ENCODE measurements at places on chromosomes 4 and X. TPM values are rescaled to one million over a fixed set of nuclear protein-coding genes. Genes with fewer than 3 reads are reported as not detected.

TEX11 gene
- total RNA-seq, result 0.75 TPM

HERC3 gene
- total RNA-seq, result 4.4 TPM

XKRX gene
- 0.99 TPM for total RNA-seq

WNK3 gene
- 67.9 TPM for total RNA-seq

UGT2B10 gene
- total RNA-seq, result not detected

IL9R gene
- 0.62 TPM for total RNA-seq

- H3K4me3 ChIP-seq, result no peak overlapping the region
- no peaks in the 10 kb centered on the region for H3K36me3 ChIP-seq
- DNase-seq, result no peak
- no peaks in the 10 kb centered on the region for H3K4me1 ChIP-seq
These were observed 139.7 kb downstream of the PRSS12 start for GRCh38 chr4:118213101-118213500.

DNA sequence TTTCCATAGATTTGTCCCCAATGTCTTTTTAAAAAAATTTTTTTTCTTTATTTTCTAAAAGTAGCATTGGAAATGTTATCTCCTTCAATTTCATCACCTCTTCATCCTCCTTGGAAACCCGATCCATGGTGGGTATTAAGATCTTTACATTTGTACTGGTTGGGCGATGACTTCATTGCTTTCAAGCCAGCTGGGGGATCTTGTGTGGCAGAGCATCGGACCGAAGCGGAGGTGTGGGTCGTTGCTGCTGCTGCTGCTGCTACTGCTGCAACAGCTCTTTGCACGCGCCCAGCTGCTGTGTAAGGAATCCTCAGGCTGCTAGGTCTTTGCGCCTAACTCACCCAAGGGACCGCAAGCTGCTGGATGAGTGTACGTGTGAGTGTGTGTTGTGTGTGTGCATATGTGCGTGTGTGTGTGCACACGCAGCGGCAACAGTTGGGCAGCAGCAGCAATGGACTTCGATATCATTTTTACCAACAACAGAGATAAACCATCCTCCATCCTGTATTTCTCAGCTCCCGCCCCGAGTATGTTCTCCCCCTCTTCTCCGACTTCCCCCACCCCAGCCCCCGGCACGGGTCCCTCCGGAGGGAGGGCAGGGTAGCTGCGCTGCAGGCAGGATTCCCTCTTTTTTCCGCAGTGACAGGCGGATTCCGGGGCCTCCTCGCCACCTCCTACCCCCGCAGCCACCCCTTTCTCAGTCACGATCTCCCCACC is 768 bp upstream of the CDKL5 start:
- no peak for DNase-seq
- no peaks in the 10 kb centered on the region for H3K4me1 ChIP-seq
- no peak overlapping the region for H3K27ac ChIP-seq

GRCh38 chrX:27254656-27255055 is 208.5 kb downstream of the PPP4R3C start:
- H3K27ac ChIP-seq, result no peak overlapping the region
- no peak for DNase-seq
- no peaks in the 10 kb centered on the region for H3K27me3 ChIP-seq

- no peak overlapping the region for H3K27ac ChIP-seq
- DNase-seq, result peak; percentile 55
- no peaks in the 10 kb centered on the region for H3K36me3 ChIP-seq
- no peaks in the 10 kb centered on the region for H3K4me1 ChIP-seq
- H3K4me3 ChIP-seq, result no peak overlapping the region
- H3K27me3 ChIP-seq, result peaks cover 1% of the 10 kb centered on the region
These were observed 8.5 kb upstream of the GRIA3 start for GRCh38 chrX:123175366-123176122.

GRCh38 chr4:123984886-123985285 is 588.3 kb downstream of the SPRY1 start:
- no peaks in the 10 kb centered on the region for H3K36me3 ChIP-seq
- H3K27ac ChIP-seq, result no peak overlapping the region
- no peak overlapping the region for H3K4me3 ChIP-seq
- no peak for DNase-seq
- no peaks in the 10 kb centered on the region for H3K27me3 ChIP-seq

DNA sequence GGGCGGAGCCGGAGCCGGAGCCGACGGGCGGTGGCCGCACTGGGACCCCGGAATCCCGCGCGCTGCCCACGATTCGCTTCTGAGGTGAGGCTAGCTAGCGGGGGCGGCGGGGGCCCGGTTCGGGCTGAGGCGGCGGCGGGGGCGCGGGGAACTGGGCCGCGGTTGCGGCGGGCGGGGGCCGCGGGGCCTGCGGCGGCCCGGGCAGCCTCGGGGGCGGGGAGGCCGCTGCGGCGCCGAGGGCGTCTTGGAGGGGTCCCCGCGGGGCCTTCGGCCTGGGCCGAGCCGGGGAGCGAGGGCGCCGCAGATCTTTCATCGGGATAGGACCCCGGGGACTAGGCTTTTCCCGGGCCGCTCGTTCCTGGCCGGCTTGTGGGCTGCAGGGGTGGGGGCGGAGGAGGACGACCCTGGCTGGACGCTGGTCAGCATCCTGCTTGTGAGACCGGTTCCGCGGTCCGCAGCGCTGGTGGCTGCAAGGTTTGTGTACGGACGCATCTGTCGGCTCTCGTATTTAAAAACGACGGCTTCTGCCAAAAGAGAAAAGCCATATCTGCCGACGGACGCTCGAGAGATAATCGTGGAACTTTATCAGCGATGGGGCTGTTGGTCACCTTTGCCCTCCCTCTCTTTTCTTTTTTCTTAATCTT is 419 bp downstream of the ADD1 start:
- peak; percentile 78 for DNase-seq
- peak overlapping the region; percentile 100 for H3K4me3 ChIP-seq
- H3K27ac ChIP-seq, result peak overlapping the region; percentile 47
- peaks cover 2% of the 10 kb centered on the region for H3K4me1 ChIP-seq

DNA sequence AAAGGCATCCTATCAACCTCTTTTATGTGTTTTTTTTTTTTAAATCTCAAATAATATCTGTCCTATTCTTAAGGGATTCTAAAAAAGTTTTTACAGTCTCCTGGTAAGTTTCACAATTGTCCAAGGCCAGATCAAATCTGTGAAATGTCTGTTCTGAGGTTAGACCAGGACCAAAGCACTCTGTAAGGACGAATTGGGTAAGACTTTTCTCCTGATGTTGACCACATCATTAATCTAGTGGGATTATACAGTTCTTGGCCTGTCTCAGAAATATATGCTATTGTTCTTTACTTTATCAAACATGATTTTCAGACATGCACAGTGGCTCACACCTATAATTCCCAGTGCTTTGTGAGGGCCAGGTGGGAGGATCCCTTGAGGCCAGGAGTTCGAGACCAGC is 45.8 kb upstream of the TMEM131L start:
- H3K4me1 ChIP-seq, result no peaks in the 10 kb centered on the region
- no peaks in the 10 kb centered on the region for H3K36me3 ChIP-seq
- H3K4me3 ChIP-seq, result no peak overlapping the region
- no peaks in the 10 kb centered on the region for H3K27me3 ChIP-seq

DNA sequence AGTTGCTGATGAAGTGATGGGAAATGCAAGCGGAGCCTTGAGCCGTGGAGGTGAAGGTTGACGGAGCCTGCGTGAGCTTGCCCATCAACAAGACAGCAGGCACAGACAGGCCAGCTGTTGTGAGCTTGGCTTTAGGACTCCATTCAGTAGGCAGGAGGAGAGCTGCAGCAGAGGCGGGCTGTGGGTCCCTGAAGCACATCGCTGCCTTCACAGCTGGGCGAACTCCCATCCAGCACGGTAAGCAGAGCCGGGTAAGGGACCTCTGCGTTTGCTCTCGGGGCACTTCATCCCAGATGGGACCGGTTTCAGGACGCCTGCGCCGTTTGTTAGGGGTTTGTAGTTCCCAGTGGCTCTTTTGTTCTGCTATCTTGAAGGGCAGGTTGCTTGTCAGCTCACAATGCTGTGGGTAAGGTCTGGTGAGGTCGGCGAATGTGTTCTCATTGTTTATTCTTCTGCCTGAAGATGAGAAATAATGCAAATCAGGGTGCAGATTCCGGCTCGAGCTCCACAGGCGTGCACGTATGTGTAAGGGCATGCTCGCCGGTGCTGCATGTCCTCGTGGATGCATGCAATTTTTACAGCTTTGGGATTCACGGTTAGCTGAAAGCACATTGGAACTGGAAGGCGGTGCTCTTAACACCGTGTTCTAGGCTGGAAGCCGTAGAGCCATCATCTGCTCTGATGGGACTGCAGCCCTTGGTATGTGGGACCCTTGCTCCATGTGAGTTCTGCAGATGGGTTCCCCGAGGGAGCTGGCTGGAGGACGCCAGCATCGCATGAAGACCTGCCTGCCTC is 54.6 kb upstream of the CLDN34 start:
- H3K4me3 ChIP-seq, result no peak overlapping the region
- no peaks in the 10 kb centered on the region for H3K4me1 ChIP-seq
- no peaks in the 10 kb centered on the region for H3K36me3 ChIP-seq
- peak; percentile 66 for DNase-seq
- H3K27ac ChIP-seq, result peak overlapping the region; percentile 85

DNA sequence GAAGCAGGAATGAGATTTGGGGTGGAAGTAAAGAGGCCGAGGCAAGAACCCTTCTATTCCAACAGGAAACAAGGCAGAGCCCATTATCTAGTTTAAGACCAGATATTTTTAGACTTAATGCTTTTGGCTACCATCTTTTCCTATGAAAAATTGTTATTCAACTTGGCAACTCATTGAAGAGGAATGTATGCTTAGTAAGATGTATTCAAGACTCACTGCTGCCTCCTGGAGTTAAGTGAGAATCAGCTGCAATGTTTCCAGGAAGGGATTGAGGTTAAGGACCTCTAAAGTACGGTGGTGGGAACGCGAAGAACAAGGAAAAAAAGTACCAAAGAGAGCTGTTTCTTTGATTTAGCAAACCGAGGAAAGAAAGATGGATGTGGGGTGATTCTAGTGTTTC is 89.1 kb downstream of the RAPGEF2 start:
- no peak overlapping the region for H3K27ac ChIP-seq
- peaks cover 20% of the 10 kb centered on the region for H3K36me3 ChIP-seq
- no peaks in the 10 kb centered on the region for H3K27me3 ChIP-seq
- no peaks in the 10 kb centered on the region for H3K4me1 ChIP-seq
- peak; percentile 62 for DNase-seq

DNA sequence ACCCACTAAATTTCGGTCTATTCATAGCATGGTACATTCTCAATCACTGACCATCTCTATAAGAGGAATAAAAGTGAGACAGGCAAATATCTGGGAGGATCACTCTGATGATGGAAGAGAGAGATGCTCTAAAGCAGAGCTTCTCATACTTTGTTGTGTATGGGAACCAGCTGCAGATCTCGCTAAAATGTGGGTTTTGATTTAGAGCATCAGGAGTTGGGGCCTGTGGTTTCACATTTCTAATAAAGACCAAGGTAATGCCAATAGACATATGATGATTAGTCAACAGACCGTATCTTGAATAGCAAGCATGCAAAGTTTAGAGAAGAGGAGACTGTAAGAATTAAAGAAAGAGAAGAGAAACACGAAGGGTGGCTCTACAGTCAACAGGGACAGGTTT is 107.4 kb upstream of the FTHL17 start:
- H3K27ac ChIP-seq, result no peak overlapping the region
- H3K4me1 ChIP-seq, result no peaks in the 10 kb centered on the region
- H3K4me3 ChIP-seq, result no peak overlapping the region
- peaks cover 27% of the 10 kb centered on the region for H3K36me3 ChIP-seq

GRCh38 chr4:139956507-139957017 is 197.4 kb downstream of the MAML3 start:
- no peaks in the 10 kb centered on the region for H3K27me3 ChIP-seq
- DNase-seq, result no peak
- no peak overlapping the region for H3K27ac ChIP-seq
- peaks cover 13% of the 10 kb centered on the region for H3K4me1 ChIP-seq
- H3K36me3 ChIP-seq, result peaks cover 3% of the 10 kb centered on the region

- H3K36me3 ChIP-seq, result no peaks in the 10 kb centered on the region
- DNase-seq, result no peak
- no peak overlapping the region for H3K27ac ChIP-seq
- no peaks in the 10 kb centered on the region for H3K4me1 ChIP-seq
- H3K4me3 ChIP-seq, result no peak overlapping the region
- H3K27me3 ChIP-seq, result no peaks in the 10 kb centered on the region
These were observed 33.3 kb downstream of the HMGN5 start for GRCh38 chrX:81168391-81168790.

GRCh38 chrX:17563515-17563914 is 173.8 kb upstream of the SCML1 start:
- no peaks in the 10 kb centered on the region for H3K27me3 ChIP-seq
- no peak for DNase-seq
- H3K4me3 ChIP-seq, result no peak overlapping the region
- H3K27ac ChIP-seq, result no peak overlapping the region
- peaks cover 3% of the 10 kb centered on the region for H3K4me1 ChIP-seq

GRCh38 chr4:158159718-158160094 is 13.1 kb downstream of the GASK1B start:
- no peaks in the 10 kb centered on the region for H3K36me3 ChIP-seq
- no peak overlapping the region for H3K27ac ChIP-seq
- no peak overlapping the region for H3K4me3 ChIP-seq
- H3K4me1 ChIP-seq, result peaks cover 19% of the 10 kb centered on the region

DNA sequence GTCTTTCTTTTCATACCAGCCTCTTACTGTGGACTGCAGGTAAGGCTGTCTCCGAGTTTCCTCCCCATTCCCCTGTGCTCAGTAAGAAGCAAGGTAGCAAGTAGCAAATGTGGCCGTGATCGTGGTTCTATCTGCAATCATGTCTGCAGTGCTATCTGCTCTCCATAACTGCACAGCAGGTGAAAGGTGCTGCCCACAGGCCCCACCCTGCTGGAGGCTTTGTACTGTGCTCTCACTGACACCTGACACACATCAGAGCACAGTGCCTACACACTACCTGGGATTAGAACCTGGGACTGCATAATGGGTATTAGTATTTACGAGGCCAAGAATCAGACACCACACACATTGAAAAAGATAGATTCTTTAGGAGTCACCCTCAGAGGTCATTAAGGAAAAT is 15.3 kb downstream of the PGRMC1 start:
- H3K4me1 ChIP-seq, result no peaks in the 10 kb centered on the region
- H3K27ac ChIP-seq, result no peak overlapping the region
- no peak for DNase-seq
- peaks cover 9% of the 10 kb centered on the region for H3K36me3 ChIP-seq
- H3K4me3 ChIP-seq, result no peak overlapping the region

- H3K4me3 ChIP-seq, result no peak overlapping the region
- peak overlapping the region; percentile 4 for H3K27ac ChIP-seq
- H3K4me1 ChIP-seq, result peaks cover 7% of the 10 kb centered on the region
- no peak for DNase-seq
- H3K36me3 ChIP-seq, result peaks cover 4% of the 10 kb centered on the region
- no peaks in the 10 kb centered on the region for H3K27me3 ChIP-seq
These were observed 115.4 kb upstream of the NDST4 start for GRCh38 chr4:115228851-115229250.

- H3K27ac ChIP-seq, result no peak overlapping the region
- H3K27me3 ChIP-seq, result no peaks in the 10 kb centered on the region
- no peak for DNase-seq
- H3K4me3 ChIP-seq, result no peak overlapping the region
- no peaks in the 10 kb centered on the region for H3K36me3 ChIP-seq
- H3K4me1 ChIP-seq, result no peaks in the 10 kb centered on the region
These were observed 19.3 kb upstream of the SLAIN2 start for GRCh38 chr4:48322063-48322462.

Measured in endodermal cell (in vitro differentiated cells).